Osteoblast (primary cell): ENCODE measurements at places on chromosomes 1 and 21.

DNA sequence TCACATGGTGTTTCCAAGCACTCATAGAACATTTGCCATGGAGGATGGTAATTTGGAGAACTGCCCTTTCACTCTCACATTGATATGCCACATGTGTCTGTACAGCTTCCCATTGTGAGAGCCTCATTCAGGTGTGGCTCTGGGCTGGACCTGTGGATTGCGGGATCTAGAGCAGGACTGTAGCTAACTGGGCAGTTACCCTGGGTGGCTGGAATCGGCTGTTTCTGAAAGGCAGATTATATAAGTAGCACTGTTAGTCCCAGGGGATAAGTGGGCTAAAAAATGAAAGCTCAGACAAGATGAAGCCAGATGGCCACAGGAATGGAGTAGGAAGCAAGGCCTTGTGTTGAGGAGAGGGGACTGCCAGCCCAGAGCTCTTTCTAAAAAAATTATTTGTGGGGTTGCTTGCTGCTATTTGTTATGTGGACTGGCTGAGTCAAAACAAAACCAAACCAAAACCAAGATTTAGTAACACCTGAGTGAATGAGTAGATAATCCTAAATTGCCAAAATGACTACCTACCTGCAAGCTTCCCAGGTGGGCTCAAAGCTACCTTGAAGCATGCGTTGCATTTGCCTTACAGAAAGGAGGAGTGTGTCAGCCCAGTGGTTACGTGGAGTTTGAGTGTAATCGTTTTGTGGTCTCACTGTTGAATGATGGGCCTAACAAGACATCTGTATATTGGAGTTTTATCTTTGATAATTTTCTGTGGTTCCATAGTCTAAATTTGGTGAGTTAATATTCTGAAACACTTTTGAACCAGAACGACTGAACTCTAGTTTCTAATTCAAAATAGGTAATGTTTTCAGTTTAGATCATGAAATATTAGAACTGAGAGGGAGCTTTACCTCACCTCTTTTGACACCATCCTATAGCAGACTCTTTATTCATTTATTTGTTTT lies 58.0 kb downstream of the SDCCAG8 start:
- no peak for DNase-seq

- no peak for DNase-seq
Measured at GRCh38 chr21:24420689-24421088, 1186.6 kb downstream of the MRPL39 start.

- no peak for DNase-seq
Measured at GRCh38 chr1:40926441-40926840, 53.1 kb upstream of the CTPS1 start.

DNA sequence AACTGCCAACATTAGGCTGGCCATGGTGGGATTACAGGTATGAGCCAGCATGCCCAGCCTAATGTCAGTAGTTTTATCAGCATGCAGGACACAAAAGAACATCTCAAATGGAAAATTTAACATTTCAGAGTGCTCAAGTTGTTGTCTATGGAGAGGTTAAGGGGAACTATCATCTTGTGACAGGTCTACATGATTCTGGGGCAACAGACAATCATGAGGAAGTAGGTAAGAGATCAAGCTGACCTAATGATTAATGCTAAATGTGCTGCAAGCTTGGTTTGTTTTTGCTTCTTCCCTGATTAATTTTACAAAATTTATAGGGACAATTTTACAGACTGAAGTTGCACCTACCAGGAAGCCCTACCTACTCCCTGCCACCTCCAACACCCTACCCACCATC lies 36.6 kb downstream of the FMO4 start:
- DNase-seq, result no peak

GRCh38 chr1:183089025-183089639 lies 65.9 kb downstream of the LAMC1 start:
- DNase-seq, result no peak

DNA sequence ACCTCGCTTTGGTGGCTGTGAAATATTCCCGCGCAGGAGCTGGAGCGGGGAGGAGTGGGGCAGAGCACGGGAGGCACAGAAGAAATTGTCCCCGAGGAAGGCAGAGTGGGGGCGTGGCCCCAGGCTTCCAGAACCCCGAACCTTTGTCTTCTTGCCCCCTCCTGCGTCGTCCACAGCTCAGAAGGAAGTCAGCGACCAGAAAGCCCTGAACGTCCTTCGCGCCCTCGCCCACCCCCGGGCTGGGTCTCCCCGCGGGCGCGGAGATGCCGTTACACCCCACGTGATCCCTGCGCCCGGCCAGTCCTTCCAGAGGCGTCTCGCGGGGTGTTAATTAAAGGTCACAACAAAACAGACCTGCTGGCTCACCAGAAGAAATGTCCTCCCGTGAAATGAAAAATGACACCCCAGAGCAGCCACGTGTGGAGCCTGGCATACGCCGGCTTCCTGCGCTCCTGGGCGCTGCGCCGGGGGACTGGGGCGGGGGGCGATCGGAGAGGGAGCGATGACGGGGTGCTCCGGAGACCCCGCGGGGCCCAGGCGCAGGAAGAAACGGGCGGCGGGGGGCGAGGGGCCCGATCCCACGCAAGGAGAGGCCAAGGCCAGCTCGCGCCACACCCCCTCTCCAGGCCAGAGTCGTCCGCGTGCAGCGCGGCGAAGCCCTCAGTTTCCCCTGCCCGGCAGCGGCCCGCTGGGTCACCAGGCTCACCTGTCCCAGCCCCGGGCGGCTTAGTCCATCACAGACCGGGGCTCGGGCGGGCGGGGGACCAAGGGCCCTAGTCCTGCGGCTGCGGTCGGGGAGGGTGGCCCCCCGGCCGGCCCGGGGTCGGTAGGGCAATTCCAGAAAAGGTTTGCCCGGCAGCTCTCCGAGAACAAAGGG lies 995 bp upstream of the KIF26B start:
- DNase-seq, result peak; percentile 88

- DNase-seq, result peak; percentile 61
Measured at GRCh38 chr21:45255381-45256020, 32.2 kb downstream of the POFUT2 start.

GRCh38 chr1:101733340-101733739 lies 263.4 kb downstream of the OLFM3 start:
- DNase-seq, result no peak

- DNase-seq, result no peak
Measured at GRCh38 chr21:45870421-45870820, 111.1 kb upstream of the COL6A1 start.

DNA sequence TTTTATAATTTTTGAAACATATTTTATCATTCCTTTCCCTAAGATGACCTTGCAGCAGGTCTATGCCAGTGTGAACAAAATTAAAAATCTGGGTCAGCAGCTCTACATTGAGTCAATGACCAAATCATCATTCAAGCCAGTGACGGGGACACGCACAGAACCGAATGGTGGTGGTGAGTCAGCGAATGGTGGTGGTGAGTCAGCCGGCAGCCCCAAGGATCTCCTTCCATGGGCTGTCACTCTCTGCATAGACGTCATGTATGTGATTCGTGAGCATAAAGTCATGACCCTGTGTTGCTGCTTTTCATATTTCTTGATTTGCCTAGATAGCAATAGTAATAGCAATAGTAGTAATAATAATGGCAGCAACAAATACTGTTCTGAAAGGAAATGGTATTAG lies 26.3 kb downstream of the PER3 start:
- DNase-seq, result peak; percentile 93

DNA sequence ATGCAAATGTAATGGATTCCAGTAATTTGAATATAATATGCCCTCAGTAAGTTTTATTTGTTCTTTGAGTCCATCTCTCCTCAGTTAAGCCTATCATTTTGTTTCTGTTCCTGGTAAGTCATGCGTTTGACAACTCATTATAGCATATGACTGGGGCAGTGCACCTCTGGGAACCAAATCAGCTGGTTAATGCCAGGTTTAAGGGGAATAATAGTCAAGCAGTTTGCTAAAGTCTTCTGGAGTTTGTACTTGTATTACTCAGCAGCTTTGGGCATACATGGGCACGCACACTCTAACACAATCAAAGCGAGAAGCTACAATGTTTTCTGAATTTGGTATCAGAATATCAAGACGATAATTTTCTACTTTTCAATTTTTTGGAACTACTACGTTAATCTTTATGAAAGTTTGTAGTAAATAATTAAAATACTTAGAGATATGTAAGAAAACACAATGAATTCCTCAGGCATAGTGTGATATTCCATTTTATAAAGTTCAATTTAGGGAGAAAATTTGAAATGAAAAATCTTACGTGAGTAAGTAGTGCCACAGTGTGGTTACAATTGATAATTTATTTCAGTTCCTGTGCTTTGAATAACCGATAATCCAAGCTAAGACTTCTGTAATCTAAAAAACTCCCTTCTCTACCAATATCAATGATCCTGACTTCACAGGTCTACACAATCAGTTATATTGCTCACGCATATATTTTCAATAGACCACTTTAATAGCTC lies 43.8 kb upstream of the KCTD3 start:
- no peak for DNase-seq

GRCh38 chr1:233020426-233020825 lies 70.0 kb downstream of the NTPCR start:
- DNase-seq, result peak; percentile 74

- DNase-seq, result no peak
Measured at GRCh38 chr1:222404710-222405109, 143.2 kb downstream of the HHIPL2 start.

- no peak for DNase-seq
Measured at GRCh38 chr1:151043163-151043562, 4.4 kb upstream of the C1orf56 start.

DNA sequence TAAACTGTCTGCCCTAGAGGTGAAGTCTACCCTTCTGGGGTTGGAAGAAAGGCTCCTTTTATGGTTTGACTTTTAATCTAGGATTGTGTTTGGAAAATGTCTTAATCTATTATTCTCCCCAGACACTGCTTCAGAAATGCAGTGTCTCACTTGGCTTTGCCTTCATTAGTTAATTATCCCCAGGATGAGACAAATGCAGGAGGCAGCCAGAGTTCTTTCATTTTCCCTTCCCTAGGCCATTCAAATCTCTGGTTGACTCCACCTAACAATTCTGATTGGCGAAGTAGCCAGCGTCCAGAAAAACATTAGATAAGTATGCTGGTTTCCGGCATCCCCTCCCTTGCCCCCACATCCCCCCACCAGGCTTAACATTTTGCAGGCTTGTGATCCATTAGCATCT lies 325.8 kb upstream of the PBX1 start:
- no peak for DNase-seq
